ENCODE measurements at places on chromosomes 7 and 10.

DNA sequence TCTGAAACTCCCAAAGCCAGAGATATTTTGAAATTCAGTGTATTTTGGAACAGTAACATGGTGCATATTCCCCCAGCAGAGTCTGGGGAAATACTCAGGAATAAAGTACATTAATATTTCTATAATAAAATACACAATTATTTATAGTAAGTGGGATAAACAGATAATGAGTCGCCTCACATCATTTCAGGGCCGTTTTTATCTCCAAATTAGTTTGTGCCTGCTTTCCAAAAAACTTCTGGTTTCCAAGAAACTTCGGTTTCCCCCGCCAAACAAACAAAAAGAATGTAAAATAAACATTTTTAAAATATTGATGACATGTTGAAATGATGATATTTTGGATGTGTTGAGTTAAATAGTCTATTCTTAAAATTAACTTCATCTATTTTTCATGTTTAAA lies 48.2 kb downstream of the AFAP1L2 start:
- DNase-seq, result no peak

GRCh38 chr10:62022830-62023229 lies 121.3 kb downstream of the ARID5B start:
- no peak for DNase-seq

DNA sequence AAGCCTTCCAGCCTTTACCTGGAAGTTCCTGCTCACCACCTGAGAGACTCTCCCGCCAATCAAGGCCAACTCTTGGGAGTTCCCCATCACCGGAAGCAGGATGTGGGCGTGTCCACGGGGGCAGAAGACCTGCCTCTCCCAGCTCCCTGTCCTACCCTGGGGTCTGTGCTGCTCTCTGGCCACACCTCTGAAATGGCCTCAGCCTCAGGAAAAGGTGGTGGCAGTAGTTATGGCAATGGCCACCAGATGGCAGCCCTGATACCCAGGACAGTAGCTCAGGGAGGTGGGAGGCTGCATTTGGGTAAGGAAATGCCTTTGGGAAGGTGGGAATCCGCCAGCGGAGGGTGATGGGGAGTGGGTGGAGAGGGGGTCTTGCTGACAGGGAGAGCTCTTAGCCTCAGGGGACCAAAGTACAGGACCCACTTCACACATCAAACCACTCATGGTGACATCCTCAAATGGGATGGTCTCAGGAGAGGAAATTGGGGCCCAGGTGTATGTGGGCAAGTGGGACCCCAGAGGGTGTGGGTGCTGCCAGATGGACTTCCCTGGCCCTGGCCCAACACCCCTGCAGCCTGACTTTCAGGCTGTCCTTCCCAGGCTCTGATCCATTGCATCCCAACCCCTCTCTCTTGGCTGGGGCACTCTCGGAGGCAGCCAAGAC lies 33.9 kb downstream of the KAZALD1 start:
- DNase-seq, result peak; percentile 94

DNA sequence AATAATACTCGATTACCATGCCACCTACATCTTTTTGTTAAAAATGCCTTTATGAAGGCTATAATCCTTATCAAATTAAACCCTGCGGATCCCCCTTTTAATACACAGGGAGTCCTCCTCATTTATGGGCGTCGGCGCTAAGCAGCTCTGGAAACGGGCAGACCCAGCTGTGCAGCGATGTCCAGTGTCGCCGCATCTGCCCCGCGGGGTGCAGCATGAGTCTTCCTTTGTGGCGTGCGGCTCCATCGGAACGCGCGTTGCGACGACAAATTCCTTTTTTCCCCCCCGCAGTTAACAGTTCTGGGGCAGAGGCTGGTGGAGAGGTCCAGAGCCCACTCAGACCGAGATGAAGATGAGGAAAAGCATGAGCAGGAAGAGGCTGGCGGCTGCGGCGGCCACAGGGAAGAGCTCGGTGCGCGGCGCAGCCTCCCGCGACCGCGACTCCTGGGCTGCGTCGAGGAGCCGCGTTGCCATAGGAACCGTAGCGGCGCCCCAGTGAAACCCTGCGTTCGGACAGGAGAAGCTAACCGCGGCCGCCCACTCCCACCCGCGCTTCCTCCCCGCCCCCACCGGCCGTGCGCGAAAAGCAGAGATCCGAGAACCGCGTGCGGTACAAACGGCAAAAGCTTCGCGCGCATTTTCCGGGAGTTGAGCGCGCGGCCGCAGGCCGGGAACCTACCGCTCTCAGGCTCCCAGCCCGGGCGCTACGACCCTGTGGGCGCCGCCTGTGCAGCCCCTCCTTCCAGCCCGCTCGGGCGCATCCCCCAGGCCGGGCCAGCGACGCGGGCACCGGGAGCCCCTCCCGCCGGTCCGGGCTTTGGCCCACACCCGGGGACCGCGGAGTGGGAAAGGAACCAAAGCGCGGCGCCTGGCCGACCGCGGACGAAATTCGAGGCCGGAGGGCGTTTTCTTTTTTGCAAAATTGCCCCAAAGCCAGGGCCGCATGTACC lies 130.6 kb downstream of the SPAG6 start:
- no peak for DNase-seq

DNA sequence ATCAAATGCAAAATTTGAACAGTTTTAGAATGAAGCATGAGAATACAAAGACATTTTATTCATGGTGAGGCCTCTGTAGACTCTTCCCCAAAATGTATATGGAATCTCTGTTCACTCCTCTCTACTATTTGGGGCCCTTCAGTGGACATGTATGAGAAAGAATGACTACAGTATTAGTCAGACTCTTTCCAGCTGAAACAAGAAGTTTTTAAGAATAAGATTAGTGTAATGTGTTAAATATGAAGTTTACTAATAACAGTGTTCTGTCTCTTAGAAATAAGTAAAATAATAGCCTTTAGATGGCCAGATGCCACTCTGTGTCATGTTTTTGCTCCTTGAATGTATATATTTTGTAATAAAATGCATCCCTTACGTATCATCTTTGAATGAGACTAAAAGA lies 585.6 kb downstream of the SUGCT start:
- no peak for DNase-seq

- DNase-seq, result no peak
Observed at GRCh38 chr7:55426676-55427075, 61.5 kb downstream of the LANCL2 start.

DNA sequence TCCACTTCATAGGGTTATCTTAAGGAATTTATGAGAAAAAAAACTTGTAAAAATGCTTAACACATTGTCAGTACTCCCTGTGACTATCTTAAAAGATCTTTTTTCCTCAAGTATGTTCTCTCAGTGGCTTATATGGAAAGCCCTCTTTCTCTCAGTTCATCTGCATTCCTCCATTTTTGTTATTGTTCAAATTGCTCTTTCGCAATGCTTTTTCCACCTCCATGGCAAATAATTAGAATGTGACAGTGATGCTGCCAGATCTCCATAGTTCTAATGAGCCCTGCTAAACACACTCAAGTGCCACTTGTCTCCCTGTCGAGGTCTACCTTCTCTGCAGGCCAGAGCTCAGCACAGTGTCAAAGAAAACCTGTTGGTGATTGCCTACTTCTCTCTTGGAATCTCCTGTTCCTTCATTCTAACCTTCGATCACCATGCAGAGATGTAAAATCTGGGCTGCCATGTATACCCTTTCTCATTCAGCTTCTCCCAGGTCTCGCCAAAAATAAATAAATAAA lies 37.2 kb upstream of the ABCB5 start:
- no peak for DNase-seq

DNA sequence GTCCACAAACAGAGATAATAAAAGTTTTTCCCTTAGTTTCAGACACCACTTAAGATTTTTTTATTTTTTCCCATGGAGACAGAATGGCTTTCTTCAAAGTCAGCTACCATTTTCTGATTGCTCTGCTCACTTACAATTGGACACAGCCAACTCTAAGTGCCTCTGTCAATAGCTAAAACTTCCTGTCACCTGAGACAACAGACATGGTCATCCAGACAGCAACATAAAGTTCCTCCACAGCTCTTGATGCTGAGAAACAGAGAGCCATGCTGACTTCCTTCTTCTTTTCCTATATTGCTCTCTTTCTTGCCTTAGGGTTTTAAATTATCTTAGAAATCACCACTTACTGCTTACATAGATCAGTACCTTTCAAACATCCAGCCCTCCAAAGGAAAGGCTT lies 12.0 kb downstream of the ZNF800 start:
- DNase-seq, result no peak

DNA sequence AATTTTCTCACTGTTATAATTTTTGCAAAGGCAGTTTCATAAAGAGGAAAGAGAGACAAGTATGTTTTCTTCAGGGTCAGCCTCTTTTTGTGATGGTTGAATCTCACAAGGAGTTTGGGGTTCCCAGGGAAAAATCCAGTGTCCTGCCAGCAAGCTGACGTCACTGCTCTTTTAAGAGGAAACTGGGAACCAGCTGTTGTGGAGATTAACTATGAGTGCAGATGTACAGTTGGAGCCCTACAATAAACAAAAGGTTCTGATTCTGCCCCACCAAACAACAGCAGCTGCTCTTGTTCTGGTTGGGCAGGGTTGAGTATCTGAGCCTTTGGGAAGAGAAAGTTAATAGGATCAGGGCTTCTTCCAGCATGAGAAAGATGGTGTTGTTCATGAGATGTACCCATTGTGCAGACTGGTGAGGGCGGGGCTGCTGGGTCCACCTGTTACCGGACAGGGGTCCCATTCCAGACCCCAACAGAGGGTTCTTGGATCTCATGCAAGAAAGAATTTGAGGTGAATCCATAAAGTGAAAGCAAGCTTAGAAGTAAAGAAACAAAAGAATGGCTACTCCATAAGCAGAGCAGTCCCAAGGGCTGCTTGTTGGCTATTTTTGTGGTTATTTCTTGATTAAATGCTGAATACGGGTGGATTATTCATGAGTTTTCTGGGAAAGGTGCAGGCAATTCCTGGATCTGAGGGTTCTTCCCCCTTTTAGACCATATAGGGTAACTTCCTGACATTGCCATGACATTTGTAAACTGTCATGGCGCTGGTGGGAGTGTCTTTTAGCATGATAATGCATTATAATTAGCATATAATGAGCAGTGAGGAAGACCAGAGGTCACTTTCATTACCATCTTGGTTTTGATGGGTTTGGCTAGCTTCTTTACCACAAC lies 12.5 kb downstream of the PRF1 start:
- no peak for DNase-seq

GRCh38 chr10:86663576-86664339 lies 4.6 kb upstream of the LDB3 start:
- no peak for DNase-seq

DNA sequence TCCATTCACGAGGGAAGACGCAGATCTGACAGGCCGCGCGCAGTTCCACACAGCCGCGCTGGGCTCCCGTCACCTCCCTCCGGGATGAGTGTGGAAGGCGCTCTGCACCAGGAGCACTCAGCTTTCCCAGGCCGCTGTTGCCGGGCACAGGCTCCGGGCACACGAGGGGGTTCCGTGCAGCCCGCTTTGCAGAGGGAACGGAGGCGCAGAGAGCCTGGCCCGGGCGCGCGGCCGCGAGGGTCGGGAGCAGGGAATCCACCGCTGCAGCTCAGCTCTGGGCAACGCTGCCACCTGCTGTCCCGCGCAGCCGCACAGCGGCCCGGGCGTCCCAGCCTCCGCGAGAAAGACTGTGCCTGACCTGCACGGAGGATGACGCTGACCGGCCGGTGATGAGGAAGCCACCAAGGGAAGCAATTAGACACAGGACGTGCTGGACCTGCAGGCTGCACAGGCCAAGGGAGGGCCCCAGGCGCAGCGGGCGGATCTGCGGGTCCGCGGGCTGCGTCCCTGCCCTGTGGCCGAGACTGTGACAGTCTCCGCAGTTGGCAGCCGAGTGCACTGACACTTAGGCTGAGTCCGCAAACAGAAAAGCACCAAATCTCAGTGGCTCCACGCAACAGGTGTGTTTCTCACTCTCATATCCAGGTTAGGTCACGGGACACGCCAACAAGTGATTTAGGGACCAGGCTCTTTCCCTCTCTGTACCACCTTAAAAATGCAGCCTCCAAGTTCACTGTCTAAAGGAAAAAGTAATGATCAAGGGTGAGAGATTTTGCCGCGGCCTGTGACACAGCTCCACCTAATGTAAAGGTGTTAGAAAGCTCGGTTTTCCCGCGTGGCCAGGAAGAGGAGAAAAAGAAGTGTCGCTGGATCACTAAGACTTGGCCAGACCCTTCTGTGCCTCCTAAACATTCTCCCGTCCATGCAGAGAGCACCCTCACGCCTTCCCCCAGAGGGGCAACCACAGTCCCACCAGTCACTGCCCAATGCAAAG lies 94.5 kb downstream of the SEC61G start:
- peak; percentile 76 for DNase-seq

GRCh38 chr10:31578181-31578852 lies 259.3 kb downstream of the ZEB1 start:
- DNase-seq, result no peak

- no peak for DNase-seq
Observed at GRCh38 chr7:47647181-47647917, 65.4 kb upstream of the TNS3 start.

DNA sequence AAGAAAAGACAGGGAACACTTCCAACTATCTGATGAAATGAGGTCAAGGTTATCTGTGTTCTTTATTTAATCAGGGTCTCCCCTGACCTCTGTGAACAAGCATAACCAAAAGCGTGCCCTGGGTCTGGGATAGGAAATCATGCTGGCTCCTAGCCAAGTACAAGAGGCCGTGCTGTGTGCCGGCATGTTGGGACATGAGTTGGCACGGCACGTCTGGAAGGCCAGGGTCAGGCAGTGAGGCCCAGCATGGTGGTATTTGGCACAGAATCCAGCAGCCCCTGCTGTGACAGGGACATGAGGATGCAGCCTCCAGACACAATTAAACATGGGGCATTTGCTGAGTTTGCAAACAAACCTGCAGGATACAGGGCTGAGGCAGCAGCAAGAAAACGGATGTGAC lies 320.4 kb downstream of the PLXNA4 start:
- DNase-seq, result no peak

DNA sequence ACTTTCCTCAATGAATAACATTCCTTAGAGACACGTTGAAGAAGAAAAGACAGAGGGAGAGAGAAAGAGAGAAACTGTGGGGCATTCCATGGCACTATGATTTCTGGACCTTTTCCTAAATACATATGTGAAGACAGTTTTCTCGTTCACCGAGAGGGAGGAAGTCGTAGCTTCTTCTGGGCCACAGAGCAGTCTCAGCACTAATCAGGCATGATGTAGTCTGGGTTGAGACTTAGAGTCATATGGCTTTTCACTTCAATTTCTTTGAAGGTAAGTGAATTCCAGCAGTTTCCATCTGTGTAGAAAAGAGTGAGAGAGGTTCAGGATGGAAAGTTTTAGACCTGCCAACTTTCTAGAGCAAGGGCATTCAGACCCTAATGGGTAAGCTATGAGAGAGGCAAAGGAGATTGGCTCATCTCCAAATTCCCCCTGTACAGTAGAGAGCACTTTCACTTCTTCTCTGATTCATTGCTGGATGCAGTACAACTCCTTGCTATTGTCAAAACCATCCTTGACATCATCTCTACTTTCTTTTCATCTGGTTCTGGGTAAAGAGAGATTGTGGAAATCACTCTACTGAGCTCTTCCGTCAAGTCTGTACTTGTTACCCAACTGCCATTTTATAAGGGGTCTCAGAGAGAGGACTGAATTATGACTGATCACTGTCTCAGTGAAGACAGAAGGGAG lies 31.5 kb upstream of the OR9A4 start:
- DNase-seq, result no peak

DNA sequence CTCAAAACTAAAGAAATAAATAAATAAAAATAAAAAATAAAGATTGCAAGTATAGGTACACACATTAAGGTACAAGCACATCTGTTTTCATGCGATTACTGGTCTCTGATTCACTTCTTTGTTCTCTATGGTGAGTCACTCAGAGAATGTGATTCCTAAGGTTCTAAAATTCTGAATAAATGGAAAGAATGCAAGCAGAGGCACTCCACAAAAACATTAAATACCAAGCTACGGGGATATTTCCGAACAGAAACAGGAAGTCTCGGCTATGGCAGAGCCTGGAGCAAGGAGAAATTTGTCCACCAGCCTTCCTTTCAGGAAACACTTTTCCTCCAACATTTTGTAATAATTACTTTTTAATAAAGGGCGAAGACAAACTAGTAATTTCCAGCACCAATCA lies 1.4 kb downstream of the VOPP1 start:
- no peak for DNase-seq
